ENCODE measurements at places on chromosomes 3 and 15.

- no peak for DNase-seq
Observed at GRCh38 chr3:169103951-169104941, 559.3 kb downstream of the MECOM start.

DNA sequence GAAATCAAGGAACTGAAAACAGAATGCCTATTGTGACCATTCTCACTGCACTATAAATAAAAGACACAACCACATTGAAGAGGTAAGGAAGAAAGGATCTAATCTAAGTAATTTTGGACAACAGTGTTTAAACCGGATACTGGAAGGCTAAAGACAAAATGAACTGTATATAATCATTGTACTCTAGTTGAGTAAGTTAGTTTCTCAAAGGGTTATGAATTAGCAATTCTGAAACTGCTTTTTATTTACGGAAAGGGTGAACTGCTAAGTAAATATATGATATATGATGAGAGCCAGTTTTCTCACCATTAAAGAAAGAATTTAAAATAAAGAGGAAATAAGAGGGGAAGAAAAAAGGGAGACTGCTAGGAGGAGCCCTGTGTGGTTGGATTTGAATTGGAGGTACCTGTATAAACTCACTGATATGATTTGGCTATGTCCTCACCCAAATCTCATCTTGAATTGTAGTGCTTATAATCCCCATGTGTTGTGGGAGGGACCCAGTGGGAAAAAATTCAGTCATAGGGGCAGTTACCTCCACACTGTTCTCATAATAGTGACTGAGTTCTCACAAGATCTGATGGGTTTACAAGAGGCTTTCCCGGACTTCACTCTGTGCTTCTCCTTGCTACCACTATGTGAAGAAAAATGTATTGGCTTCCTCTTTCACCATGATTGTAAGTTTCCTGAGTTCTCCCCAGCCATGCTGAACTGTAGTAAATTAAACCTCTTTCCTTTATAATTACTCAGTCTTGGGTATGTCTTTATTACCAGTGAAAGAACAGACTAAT, 607.7 kb downstream of the PYDC2 start:
- DNase-seq: no peak

GRCh38 chr15:31352339-31352751, 25.7 kb downstream of the KLF13 start:
- DNase-seq: no peak

DNA sequence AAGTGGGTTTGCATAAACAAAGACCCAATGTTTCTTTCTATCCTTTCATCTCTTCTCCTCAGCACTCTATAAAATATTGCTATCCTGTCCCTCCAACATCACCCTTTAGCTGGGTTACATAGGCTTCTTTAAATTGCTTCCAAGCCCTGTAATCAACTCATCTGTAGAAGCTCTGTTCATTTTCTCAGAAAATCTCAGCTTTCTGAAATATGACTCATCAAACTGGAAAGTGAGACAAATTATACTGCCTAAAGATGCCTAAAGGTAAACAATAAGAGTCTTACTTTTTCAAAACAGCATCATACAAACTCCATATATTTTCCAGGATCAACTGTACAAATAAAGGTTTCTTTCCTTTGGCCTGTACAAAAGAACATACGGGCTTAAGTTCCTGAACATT, 33.8 kb downstream of the EFL1 start:
- DNase-seq: no peak

- no peak for DNase-seq
Observed at GRCh38 chr15:65634356-65634755, 12.6 kb downstream of the SLC24A1 start.

DNA sequence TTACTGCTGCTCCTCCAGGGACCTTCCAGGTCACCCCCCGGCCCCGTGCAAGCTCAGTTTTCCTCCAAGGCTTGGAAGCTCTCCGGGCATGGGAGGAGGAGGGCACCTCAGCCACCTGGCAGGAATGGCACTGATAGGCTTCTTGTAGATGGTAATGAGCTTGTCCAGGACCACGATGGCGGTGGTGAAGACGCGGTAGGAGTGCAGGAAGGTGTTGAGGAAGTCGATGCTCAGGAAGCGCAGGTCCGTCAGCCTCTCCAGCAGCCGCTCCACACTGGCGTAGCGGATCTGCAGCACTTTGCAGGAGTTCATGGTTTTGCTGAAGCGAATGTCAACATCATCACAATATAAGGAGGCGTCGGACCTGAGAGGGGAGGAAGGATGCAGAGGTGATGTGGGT, 61.2 kb upstream of the CTSH start:
- no peak for DNase-seq
